ENCODE measurements at places on chromosomes 12 and 14.

DNA sequence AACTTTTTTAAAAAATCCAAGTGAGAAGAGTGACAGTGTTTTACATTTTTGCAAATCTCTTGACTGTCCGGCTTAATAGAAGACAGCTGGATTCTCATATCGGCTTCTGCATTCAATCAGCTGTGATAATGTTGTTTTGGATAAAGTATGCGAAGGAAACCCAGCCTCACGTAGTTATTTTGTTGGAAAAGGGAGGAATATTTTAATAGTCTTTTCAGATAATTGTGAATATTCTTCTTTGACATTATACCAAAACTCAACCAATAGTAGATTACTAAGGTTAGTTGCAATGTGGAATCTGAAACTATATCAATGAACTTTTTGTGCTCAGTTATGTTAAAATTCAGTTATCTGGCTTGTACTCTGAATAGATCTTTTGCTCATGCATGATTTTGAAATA is 276.5 kb downstream of the ZFP36L1 start:
- DNase-seq = no peak

- no peak for DNase-seq
Observed at GRCh38 chr12:108338915-108339657, at the start of gene CMKLR1. TSS of gene CMKLR1 (minus strand) at chr12:108339311. CDS start at chr12:108293591, 45,720 bp downstream.

DNA sequence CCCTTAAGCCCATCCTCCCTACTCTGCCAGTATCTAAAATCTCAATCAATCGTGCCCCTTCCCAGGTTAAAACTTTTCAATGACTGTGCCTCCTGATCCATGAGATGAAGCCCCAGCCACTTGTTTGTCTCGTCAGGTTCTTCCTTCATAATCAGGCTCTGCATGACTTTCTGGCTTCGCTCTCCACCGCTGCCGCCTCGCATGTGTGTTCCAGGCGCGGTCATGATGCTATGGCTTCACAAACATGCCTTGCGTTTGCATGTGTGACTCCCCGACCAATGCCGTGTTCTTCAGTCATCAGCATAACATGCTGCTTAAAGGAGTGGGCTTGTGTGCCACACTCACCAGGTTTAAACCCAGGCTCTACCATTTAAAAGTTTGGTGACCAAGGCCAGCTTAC is 5.0 kb upstream of the C1RL start:
- no peak for DNase-seq

- no peak for DNase-seq
Observed at GRCh38 chr12:77435446-77436091, 370.2 kb upstream of the E2F7 start.

DNA sequence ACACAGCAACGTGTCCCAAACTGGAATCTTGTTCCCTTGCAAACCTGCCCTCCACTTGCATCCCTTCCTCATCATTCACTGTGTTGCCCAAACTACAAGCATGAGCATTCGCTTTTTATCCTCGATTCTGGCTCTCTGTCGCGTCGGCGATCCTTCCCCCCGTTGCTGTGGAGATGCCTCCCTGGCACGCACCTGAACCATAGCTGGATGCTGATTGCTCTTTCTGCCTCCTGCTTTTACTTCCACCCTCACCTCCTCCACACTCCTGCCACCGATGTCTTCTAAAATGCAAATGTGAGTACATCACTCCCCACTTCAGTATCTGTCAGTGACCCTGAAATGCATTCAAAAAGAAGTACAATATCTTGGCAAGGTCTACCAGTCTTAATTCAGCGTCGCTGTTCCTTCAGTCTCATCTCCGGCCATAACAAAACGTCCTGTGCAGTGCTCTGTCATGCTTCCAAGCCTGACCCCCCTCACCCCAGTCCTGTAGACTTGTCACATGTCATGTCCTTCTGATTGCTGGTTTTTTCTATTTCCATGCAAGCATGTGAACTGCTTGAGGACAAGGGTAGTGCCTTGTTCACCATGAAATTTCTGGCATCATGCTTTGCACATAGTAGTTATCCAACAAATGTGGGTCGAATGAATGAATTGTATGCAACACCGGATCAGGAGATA is 2.5 kb upstream of the PPP2R5C start:
- DNase-seq = no peak

- DNase-seq = no peak
Observed at GRCh38 chr14:28382444-28383190, 384.0 kb upstream of the FOXG1 start.

- DNase-seq = no peak
Observed at GRCh38 chr12:26557326-26557725, 275.7 kb downstream of the ITPR2 start.

All from kidney glomerular epithelial cell (primary cell).